Pulmonary artery endothelial cell (primary cell): ENCODE measurements at places on chromosomes 2 and 18. TPM values are rescaled to one million over a fixed set of nuclear protein-coding genes. Genes with fewer than 3 reads are reported as not detected.

SCN1A gene
- total RNA-seq: not detected in 2 replicates

UGP2 gene
- 55.6 and 61.8 TPM in 2 replicates for total RNA-seq

ERICH2 gene
- total RNA-seq: not detected in 2 replicates

DRC1 gene
- 0.13 and 0.18 TPM in 2 replicates for total RNA-seq

UGGT1 gene
- 82.2 and 113 TPM in 2 replicates for total RNA-seq

CREG2 gene
- total RNA-seq: 0.81 and 1.6 TPM in 2 replicates

C2orf72 gene
- total RNA-seq: not detected in 2 replicates

HAAO gene
- 0.18 and 0.20 TPM in 2 replicates for total RNA-seq

C18orf54 gene
- total RNA-seq: 6.9 and 14.8 TPM in 2 replicates

FTCDNL1 gene
- 0.73 and 1.2 TPM in 2 replicates for total RNA-seq

LIMS2 gene
- total RNA-seq: 5.7 and 12.4 TPM in 2 replicates

RAD51AP2 gene
- total RNA-seq: not detected in 2 replicates

DIPK1C gene
- total RNA-seq: not detected in 2 replicates

ZC3H6 gene
- 1.8 and 2.7 TPM in 2 replicates for total RNA-seq

FAHD2A gene
- 34.0 and 50.0 TPM in 2 replicates for total RNA-seq
